ENCODE measurements at places on chromosomes 3 and 15.
A peak's percentile ranks its signal among the peaks of the same experiment; 100 is the strongest.

GRCh38 chr3:21528291-21528995, 222.6 kb downstream of the ZNF385D start:
- no peak for DNase-seq

GRCh38 chr3:45154641-45155147, 8.5 kb upstream of the CDCP1 start:
- DNase-seq, result no peak

DNA sequence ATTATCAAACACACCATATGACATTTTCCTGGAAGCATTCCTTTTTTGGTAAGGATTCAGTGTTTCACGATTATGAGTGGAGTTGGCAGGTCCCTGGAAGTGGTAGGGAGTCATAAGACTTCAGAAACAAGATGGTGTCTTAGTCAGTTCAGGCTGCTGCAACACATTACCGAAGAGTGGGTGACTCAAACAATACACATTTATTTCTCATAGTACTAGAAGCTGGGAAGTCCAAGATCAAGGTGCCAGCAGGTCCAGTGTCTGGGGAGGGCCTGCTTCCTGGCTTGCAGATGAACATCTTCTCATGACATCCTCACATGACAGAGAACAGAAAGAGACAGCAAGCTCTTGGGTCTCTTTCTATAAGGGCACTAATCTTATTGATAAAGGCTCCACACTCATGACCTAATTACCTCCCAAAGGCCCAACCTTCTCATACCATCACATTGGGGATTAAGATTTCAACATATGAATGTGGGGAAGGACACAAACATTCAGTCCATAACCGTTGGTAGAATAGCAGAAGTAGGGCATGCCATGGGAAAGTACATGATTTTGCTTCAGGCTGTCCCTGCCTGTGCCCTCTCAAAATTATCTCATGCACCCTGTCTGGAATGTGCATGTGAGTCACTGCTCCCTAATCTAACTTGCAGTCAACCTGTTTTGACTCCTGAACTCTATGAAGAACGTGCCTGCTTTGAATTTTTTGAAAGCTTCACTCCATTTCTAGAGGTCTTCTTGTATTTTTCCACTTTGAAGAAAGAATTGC, 72.5 kb downstream of the GTPBP8 start:
- no peak for DNase-seq

GRCh38 chr3:58722561-58722960, 56.0 kb upstream of the FAM3D start:
- no peak for DNase-seq

DNA sequence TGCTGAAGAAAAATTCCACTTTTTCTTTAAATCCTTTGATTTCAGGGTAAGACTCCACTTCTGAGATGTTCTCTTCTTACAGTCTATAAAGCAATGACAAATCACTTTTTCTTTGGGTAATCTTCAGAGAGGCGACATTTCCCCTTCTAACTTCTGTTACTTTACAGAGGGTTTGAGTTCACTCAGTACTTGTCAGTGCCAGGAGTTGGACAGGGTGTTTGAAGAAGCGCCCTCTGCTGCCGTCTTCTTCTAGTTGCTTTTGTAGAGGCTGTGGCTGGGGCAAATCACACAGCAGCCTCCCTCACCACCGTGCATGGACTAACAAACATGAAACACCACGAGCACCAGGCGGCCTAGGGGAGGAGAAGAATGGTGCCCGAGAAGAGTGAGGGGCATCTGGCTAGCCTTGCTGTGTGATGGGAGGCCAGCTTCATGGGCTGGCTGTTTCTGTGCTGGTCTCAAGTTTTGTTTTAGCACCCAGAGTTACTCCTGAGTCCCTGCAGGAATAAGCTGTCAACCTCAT, at the start of gene CD80:
TSS of gene CD80 (minus strand) at position 174 of the 523 bp plus-strand sequence. CDS start 1,886 bp downstream, outside the sequence.
- DNase-seq, result peak; percentile 26

GRCh38 chr15:89912674-89913396, at the start of gene ARPIN:
Gene ARPIN (minus strand): TSS chr15:89912952. CDS start chr15:89912835, 117 bp downstream.
- no peak for DNase-seq
